ENCODE measurements at places on chromosomes 7 and 10.

DNA sequence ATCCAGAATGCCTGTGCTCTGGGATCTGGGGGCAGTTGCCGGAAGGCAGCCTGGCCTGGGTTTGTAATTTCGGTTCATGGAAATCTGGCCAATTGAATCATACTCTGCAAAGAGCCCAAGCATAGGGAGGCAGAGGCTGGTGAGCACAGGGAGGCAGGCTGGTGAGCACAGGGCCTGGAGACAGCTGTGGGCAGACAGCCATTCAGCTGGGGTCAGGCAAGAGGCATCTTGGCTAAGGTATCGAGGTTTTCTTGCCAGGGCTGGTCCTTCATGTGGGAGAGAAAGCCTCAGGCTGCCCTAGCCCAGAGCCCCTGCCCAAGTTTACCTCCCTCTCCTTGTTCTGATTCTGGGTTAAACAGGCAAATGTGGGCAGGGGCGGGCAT, 63.7 kb upstream of the BAIAP2L1 start:
- DNase-seq, result no peak

- DNase-seq, result no peak
Observed at GRCh38 chr7:29017713-29018112, 59.6 kb upstream of the TRIL start.

- no peak for DNase-seq
Observed at GRCh38 chr10:49605939-49606509, 4.1 kb upstream of the SLC18A3 start.

DNA sequence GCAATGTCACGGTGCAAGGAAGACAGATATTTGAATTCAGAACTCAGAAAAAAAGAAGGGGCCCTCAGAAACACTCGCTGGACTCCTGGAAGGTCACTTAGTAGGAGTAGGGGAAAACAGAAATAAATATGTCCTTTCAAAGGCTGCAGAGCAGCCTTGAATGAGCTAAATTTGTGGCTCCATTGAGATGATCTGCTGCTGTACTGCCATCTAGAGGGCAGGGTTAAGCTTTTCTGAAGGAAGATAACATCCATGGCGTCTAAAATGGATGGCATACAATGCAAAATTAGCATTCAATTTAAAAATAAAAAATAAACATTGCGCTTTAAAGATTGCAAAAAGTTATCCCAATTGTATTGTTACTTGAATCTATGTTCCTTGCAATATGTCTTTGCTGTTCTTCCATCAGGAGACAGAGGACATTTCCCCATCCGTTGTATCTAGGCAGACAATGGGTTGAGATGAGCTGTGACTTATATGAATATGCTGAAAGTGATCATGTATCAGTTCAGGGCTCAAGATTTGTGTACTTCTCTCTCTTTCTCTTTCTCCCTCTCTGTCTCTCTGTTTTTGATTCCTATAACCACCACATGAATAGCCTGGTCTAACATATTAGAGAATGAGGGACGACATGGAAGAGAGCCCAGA, 642.2 kb downstream of the SH2D4B start:
- DNase-seq, result no peak

DNA sequence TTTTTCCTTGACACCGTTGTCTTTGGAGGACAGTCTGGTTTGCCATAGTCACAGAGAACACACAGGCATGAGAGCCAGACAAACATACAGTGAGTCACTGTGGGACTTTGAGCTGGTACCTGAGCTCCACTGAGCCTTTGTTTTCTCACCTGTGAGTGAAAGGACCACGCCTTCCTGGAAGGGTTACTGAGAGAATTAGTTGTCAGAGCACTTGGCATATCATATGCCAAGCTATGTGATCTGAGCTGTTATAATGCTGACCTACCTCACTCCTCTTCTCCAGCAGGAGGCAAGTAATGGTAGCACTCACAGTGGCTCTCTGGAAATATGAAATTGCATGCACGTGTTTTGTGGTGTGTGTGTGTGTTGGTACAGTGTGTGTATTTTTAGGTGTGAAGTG, 59.7 kb downstream of the CXCL12 start:
- DNase-seq, result no peak

DNA sequence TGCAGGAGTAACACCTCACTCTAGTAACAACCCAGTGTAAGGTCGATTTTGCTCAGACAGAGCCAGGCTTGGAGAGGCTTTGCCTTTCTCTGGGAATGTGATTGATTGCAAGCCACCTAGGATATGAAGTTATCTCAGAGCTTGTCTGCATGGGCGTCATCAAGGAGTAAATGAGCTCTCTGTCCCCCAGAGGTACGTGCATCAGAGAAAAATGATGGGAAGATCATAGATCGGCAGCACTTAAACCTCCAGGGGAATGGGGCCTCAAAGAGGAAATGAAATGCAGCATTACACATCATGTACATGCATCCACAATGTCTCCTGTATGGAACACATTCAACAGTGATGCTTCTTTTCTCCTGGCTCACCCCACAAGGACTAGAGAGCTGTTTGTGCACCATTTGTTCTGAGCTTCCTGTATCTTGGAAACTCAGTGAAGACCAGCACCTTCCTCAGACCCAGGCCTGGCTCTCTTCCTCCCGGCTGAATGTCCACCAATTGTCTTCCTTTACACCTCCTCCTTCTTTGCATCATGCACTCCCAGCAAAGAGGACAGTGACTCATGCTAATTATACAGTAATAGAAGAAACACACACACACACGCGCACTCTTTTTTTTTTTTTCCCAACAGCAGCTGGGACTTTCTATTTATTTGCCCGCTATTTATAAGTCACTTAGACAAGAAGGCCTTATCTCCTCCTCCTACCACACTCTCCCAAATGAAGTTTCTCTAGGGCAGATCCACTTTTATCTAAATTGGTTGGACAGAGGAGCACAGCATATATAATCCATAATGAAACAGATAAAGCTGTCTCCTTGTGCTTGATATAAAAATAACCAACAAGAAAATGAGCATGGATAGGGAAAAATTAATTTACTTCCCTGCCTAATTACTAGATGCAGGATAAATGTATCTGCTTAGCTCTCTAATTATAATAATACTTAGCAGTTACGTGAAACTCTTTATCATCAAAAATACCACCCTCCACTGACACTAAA, 990.7 kb downstream of the CCSER2 start:
- no peak for DNase-seq

DNA sequence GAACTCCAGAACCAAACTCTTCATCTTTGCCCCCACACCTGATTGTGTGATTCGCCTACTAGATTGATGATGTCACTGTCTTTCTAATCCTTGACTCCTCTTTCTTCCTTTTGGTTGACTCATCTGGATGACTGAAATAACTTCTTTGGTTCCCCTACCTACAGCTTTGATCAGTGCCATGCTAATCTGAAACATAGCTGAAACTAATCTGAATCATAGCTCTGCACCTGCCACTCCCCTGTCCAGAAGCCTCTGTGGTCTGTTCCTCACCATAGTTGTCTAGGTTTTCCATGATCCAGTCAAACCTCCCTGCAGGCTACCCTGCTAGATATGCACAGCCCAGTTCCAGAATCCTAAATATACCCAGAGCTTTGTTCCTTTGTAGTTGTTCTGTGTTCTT, 51.9 kb downstream of the ZNF365 start:
- DNase-seq, result no peak

GRCh38 chr10:129400426-129400825, 66.6 kb upstream of the MGMT start:
- no peak for DNase-seq

GRCh38 chr10:5760515-5760914, 52.7 kb downstream of the GDI2 start:
- no peak for DNase-seq

DNA sequence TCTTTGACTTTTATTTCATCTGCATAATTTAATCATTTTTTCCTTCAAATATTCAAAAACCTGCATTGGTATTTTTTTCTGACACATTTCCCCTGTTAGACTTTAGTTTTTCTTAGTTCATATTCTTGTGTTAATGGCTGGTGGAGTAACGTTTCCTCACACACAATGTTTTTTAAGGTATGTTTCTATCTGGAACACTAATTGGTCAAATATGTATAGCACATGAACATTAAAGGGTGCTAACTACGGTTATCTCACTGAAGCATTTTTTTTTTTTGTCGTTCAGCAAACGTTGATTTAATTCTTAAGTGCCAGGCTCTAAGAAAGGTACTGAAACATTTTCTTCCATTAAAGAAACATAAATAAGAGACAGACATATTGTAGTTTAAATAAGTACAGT, 87.7 kb downstream of the PTPRZ1 start:
- DNase-seq, result no peak

GRCh38 chr7:124924906-124925305, 4.7 kb downstream of the POT1 start:
- DNase-seq, result no peak

- peak; percentile 7 for DNase-seq
Observed at GRCh38 chr10:88195841-88196240, 332.4 kb downstream of the PTEN start.

DNA sequence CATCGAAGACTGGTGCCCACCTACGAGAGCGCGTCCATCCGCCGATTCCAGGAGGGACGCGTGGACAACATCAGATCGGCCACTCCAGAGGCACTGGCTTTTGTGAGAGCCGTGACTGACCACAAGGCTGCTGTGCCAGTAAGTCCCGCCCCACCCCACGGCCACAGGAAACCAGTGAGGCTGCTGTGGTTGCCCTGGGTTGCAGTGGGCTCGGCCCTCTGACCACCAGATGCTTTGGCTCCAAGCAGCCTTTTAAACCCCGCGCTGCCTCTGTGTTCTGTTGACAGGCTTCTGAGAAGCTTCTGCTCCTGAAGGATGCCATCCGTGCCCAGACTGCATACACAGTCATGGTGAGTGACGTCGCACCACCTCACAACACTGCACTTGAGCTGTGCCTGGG, 24.4 kb upstream of the C10orf53 start:
- no peak for DNase-seq

DNA sequence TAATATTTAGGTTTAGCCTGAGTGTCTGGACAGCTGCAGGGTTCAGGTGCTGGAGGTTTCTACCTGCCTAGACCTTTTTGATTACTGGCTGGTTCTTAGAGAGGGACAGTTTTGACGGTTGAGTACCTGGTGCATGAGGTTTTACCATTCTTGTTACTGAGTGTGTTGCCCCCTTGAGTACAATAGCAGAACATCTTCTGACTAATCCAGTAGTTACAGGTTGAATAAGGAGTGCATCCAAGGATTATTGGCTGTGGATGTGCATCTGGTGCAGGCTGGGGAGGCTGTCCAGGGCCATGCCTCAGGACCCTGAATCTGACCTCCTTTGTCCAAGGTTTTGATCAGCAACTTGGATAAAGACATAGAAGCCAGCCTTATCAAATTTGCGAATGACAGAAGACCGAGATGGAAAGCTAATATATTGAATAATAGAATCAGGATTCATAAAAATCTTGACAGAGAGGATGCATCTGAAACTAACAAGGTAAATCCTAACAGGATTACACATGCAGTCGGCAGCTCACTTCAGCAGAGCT, 23.1 kb downstream of the PLPP4 start:
- DNase-seq, result no peak

GRCh38 chr7:130943336-130943901, 209.4 kb upstream of the KLF14 start:
- DNase-seq, result no peak

- DNase-seq, result no peak
Observed at GRCh38 chr10:1043532-1043995, 5.4 kb downstream of the IDI1 start.

GRCh38 chr10:33183655-33184054, 150.8 kb downstream of the NRP1 start:
- no peak for DNase-seq

DNA sequence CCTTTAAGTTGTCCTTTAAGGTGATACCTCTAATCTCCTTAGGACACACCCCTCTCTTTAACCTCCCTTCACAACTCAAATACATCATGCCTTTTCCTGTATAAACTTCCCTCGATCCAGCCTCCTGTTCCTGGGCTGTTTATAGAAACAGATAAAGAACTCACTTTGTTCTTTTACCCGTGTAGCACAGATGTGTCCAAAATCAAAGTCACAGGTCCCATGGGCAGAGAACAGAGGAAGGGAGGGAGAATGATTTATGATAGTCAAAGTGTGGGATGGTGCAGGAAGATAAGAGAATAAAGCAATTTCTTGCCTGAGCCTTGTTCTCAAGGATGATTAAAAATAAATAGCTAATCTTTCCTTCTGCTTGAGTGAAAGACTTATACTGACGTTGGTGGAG, 50.3 kb upstream of the CABCOCO1 start:
- no peak for DNase-seq

DNA sequence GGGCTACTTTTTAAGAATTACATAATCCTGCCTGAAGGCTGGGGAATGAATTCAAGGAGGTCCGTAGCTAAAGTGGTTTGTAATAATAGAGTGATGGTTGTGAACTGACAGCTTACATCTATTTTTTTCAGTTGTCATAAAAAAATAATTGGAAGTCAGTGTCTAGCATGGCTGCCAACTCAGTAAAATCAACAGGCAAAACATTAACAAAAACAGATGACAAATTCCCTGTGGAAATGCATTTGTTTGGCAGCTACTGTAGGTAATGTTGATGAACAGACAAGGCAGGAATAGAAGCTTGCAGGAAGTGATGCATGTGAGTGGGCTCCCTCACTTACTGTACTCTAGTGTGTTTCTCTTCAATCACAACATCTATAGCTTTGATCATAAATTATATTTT, 766.0 kb upstream of the POT1 start:
- no peak for DNase-seq

GRCh38 chr10:111506266-111507034, 429.6 kb downstream of the ADRA2A start:
- DNase-seq, result no peak

DNA sequence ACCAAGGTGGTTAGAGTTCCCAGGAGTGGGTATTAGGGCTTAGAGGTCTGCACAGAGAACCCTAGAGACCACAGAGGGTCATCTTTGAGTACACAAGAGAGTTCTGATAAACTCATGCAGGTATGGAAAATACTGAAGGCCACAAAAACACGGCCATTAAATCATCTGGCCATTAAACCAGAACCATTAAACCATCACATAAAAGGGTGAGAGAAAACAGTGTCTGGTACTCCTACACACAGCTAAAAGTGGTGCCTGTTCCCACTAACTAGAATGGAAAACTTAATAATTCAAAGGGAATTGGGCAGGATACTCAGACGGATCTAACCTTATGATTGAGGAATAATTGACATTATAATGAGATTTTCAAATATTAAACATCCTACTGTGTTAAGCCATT, 679.4 kb downstream of the TNS3 start:
- no peak for DNase-seq

GRCh38 chr7:151673216-151673615, 153.5 kb upstream of the RHEB start:
- no peak for DNase-seq

DNA sequence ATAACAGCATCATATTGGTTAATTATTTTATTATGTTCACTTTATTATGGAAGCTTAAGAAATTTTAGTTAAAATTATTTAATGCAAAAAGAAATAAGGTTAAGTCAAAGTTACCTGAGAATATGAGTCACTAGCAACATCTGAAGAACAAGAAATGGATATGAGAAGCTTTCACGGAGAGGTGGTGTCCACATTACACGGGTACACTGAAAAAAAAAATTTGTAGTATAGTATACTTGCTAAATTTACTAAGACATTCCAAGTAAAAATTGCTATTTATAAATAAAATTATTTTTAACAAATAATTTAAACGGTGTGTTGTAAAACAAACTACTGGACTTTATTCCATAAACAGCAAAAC, 63.9 kb downstream of the DPY19L1 start:
- DNase-seq, result no peak

All from left renal pelvis (tissue), 4 donors.